Urinary bladder (tissue), 4 donors: ENCODE measurements at places on chromosomes 5 and 9. TPM values are rescaled to one million over a fixed set of nuclear protein-coding genes. Genes with fewer than 3 reads are reported as not detected.

The DCTN4 gene
- polyA plus RNA-seq: 29.4 TPM

The LHX3 gene
- polyA plus RNA-seq: not detected

GRCh38 chr5:72441094-72441723, 66.0 kb downstream of the ZNF366 start:
- no peak for DNase-seq

GRCh38 chr5:157108976-157109375, at the start of gene HAVCR2:
HAVCR2 (minus strand) TSS chr5:157109044; CDS start chr5:157108983, 61 bp downstream.
- DNase-seq: no peak

DNA sequence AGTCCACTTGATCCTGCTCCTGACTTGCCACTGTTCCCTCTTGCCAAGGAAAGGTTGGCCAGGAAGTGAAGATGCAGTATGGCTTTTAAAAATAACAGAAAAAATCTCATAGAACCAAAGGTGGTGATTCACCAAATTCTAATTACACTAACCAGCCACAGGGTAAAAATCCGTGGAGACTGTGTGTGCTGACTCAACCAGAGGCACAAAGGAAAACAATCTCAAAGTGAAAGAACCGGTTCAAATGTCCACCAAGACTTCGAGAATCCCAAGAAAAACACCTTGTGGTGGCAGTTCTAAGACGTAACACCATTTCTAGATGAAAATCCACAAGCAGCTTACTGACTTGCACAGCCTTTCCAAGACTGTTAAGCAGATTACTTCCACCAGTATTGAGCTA, 279.1 kb downstream of the TLE1 start:
- no peak for DNase-seq

GRCh38 chr9:16771356-16771755, 99.1 kb downstream of the BNC2 start:
- DNase-seq: no peak
